Prostate gland (tissue), 2 donors: ENCODE measurements at places on chromosomes 7 and 10.

DNA sequence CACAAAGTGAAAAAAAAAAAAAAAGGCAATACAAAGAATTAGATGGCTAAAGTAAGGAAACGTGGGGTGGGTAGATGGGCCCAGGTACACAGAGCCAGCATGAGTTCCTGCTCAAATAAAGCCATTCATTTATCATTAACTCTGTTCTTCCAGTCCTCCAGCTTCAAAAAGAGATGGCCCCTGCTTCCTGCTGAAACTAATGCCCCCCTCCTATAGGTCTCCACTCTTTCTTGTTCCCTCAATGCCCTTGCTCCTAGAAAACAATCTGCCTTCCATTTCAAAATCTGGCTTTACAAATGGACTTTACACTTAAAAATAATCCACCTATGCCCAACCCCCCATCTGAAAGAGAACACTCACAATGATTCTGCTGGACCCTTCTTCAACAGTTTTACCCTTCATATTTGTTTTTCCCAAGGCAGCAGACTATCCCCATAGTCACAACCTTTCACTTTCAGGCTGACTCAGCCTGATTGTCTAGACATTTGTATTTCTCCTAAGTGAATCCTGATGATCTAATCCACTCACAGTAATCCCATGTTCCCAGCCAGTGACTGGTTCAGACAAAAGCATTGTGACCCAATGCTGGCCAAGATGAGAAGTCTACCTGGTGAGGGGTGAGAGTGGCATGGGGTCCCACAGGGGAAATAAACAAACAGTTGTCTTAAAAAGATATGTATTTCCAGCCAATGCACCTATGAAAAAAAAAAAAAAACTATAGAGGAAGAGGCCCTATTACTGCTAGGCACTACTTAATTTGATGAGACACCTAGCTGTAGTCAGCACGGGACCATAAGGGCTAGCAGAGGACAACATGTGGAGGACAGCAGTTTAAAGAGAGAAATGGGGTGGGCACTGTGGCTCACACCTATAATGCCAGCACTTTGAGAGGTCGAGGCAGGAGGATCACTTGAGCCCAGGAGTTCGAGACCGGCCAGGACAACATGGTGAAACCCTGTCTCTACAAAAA, 74.6 kb upstream of the GRID1 start:
- DNase-seq: no peak

- no peak for DNase-seq
Observed at GRCh38 chr7:108114117-108114841, 15.9 kb downstream of the LAMB4 start.

GRCh38 chr7:112550468-112551060, 69.8 kb downstream of the LSMEM1 start:
- DNase-seq: peak; percentile 26

GRCh38 chr10:97773096-97773495, 1.3 kb upstream of the SFRP5 start:
- no peak for DNase-seq

- no peak for DNase-seq
Observed at GRCh38 chr10:28391283-28391682, 88.4 kb upstream of the MPP7 start.

DNA sequence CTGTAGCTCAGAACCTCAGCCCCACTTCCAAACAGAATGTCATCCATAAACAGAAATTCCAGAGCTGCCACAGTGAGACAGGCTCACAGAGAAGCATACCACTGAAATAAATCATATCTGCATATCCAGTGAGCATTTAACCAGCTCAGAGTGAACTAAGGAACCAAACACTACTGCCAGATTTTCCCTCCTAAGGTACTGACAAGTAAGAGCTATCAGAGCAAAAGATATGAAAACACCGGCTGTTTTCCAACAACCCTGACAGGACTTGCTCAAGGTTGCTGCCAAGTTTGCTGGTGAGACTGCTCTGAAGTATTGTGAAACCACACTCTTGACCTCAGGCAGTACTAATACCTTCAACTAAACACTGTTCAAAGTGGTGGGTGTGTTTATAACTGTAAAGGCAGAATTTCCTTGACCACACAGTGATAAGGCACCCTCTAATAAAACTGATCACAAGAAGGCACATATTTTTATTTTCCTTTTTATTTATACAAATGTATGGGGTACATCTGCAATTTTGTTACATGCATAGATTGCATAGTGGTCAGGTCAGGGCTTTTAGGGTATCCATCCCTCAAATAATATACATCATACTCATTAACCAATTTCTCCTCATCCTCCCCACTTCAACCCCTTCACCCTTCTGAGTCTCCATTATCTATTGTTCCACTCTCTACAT, 18.3 kb downstream of the SGMS1 start:
- DNase-seq: peak; percentile 90

DNA sequence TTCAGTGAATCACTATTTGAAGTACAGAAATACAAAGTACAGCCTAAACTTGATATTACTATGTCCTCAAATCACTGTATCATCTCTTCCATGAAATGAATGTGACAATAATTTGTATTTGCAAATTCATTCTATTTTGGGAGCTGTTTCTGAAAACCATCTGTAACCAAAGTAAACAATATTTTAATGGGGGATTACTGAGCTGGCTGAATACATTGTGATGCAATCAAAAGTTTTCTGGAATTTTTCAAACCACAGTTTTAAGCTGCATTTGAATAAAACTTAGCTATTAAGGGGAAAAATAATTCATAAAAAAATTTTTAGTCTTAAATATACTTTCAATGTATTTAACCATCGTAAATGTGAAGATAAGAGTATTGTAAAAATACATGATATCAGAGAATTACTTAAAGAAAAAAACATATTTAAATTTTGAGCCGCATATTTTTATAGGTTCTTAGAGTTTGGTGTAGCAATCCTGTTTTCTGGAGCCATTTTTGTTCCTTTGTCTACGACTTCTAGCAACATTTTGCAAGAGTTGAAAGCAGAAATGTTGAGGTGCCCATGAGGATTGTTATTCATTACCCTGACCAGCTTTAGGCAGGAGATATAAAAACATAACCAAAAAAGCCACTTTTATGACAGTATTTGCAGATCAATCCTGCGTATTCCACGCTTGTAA, 45.9 kb upstream of the AGMO start:
- no peak for DNase-seq

GRCh38 chr10:20771051-20771450, 126.1 kb downstream of the NEBL start:
- no peak for DNase-seq

- DNase-seq: no peak
Observed at GRCh38 chr10:61410353-61411070, 42.7 kb downstream of the TMEM26 start.

- DNase-seq: no peak
Observed at GRCh38 chr10:89295597-89295996, 6.2 kb upstream of the IFIT2 start.

DNA sequence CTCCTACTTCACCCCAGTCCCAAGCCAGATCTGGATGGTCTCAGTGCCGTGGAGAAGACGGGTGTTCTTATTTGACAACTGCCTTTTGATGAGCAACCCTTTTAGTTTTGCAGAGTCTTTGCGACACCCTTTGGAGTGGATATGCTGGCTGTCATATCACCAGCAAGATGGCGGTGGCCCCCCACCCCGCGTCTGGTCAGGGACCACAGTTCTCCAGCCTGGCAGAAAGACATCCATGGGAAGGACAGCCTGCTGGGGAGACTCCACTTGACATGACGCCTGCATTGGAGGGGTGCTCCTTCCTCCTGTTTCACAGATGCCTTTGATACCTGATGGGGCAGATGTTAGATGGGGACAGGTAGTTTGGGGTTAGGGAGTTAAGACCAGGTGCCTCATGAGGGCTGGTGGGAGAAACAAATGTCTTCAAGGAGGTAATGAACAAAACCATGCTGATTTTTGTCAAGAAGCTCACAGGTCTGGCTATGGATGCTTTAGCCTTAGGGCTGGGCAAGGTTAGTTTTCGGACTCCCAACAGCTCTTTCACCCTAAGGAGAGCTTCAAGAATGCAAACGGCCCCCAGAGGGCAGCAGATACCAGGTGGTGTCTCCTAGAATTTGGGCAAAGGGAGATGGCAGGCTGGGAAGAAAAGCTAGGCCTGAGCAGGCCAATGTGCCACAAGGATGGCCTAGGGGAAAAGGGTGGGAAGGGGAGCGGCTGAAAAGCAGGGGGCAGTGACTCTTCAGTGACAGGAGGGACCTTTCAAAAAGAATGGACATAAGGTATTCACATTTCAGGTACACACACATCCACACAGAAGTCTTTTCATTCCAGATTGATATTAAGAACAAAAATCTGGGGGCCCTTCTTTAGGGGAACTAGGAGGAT, 95.2 kb downstream of the CLEC2L start:
- DNase-seq: peak; percentile 33

DNA sequence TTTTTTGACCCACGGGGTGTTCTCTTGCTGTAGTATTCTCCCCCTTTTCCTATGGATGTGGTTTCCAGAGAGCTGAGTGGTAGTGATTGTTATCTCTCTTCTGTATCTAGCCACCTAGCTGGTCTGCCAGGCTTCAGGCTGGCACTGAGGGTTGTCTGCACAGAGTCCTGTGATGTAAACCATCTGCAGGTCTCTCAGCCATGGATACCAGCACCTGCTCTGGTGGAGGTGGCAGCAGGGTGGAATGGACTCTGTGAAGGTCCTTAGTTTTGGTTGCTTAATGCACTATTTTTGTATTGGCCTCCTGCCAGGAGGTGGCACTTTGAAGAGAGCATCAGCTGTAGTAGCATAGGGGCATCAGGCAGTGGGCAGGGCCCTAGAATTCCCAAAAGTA, 851 bp downstream of the HYAL4 start:
- DNase-seq: no peak

GRCh38 chr7:54969208-54969967, 49.4 kb upstream of the EGFR start:
- no peak for DNase-seq

- no peak for DNase-seq
Observed at GRCh38 chr7:118572604-118573003, 348.1 kb downstream of the ANKRD7 start.

DNA sequence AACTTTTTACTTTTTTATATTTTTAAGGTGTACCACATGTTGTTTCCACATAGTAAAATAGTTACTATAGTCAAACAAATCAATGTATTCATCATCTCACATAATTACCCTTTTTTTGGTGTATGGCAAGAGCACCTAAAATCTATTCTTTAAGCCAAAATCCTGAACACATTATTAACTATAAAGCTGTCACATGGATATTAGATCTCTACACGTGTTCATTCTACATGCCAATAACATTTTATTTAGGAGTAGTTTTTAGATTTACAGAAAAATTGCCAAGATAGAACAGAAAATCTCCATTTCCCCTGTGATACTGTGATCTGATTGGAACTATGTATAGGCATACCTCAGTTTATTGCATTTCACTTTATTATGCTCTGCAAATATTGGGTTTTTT, 137.1 kb downstream of the SH2D4B start:
- no peak for DNase-seq

DNA sequence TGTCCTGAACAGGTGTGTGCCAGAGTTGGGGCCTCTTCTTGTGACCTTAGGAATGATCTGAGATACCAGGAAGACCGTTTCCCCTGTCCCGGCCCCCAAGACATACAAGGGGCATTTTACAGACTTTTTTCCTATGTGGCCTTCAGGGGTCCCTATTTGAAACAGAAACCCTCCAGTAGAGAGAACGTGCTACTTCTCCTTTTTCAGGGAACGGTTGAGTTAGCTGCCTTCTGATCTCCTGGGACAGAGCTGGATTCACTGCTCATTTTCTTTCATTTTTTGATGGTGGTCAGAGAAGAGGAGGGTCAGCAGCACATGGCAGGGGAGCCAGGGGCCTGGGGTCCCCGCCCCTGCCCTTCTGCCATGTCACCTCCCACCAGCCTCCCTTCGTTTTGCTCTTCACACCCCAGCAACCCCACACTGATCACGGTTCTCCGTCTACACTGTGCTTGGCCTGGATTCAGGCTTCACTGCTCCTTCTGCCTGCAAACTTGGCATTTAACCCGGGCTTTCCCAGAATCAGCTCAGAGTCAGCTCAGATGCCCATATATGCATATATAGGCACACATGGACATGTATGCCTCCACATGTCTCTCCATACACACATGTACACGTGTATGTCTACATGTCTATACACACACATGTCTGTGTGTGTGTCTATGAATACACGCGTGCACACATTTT, 138.1 kb upstream of the BTBD16 start:
- DNase-seq: no peak

DNA sequence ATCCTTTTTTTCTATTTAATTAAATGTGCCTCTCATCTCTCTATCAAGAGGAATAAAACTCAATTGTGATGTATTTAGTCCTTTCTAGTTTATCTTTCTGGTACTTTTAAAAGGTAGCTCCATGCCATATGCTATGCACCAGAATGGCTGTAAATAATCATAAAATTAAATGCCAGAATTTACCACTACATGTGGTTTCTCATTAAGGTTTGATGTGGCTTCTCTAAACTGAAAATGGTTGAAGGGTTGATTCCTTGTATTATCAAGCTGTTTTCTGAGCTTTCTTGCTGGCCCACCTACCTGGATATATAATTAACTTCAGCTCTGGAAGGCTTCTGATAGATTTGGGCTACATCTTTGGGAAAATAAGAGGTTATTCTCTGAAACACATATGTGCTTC, 171.9 kb upstream of the RHOBTB1 start:
- no peak for DNase-seq

- DNase-seq: no peak
Observed at GRCh38 chr10:2782265-2782664, 285.1 kb upstream of the PFKP start.

DNA sequence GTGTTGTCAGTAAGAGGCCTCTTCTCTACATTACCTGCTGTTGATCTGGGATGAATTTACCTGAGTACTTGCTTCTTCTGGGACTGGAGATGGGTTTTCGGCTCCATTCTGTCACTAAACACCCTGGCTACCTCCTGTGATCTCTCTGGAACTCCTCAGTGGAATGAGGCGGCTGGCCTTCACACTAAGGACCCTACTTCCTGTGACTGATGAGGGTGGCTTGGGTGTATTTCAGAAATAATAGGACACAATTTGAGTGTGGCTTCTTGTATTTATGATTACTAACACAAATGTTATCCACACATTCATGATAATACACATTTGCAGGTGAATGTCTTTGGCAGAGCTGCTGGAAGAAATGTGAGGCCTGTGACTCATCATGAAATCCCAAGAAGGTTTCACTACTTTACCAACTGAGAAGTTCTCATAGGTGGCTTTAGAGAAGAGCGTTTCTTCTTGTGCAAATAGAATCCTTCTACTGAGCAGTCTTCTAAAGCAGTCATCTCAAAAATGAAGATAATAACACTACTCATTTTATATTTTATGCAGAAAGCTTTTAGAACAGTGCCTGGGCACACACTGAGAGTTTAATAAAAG, 21.3 kb upstream of the EVX1 start:
- DNase-seq: no peak

GRCh38 chr7:28200598-28200997, 20.0 kb upstream of the JAZF1 start:
- no peak for DNase-seq
